ENCODE measurements at places on chromosomes 7 and 10.

DNA sequence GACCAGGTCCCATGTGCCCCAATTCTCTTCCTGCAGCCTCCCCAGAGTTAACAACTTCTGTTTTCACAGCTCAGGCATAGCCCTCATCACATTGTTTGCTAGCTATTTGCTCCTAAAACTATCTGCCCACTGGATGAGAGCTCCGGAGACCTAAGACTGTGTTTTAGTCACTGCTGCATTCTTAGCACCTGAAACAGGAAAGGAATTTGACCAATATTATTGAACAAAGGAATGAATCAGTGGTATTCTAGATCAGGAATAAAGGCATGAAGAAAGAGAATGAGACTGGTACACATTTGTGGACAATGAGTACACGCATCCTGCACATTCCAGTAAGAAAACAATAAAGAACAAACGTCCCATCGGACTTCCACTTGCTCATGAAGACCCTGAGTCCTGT, 54.8 kb downstream of the PPP1R17 start:
- DNase-seq, result no peak

DNA sequence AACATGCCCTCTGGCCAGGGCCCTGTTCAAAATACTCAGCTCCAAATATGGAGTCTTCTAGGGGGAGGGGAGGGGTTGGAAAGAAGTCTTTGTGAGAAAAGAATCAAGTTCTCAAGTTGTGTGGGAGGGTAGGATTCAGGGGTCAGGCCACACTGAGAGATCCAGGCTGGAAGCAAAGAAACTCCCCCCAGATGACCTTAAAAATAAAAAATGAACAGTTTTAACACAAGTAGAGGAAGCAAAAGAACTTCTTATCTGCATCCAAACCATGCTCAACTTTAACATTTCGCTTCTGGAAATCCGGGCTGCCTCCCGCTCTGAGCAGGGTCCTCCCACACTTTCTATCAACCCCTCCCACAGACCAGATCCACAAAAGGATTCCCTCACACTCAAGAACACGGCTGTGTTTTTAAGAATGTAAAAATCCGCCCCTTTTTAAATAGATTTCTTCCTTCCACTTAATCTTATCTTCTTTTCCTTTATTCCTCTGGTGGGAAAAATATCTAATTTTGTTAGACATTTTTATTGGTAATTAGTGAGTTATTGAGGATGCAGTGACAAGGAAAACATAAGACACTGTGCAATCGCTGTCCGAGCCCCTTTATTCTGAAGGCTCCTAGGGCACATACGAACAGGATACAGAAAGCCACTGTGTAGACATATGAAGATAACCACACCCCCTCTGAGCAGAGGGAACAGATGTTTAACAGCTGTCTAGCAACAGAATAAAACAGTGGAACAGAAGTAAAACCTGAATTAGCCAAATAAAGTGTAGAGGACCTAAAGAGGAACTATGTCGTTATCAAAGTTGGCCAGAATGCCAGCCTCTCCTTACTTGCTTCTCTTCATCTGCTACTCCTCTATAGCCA, 43.8 kb downstream of the CYTH3 start:
- DNase-seq, result no peak

- no peak for DNase-seq
Observed at GRCh38 chr7:157268540-157268939, 68.3 kb upstream of the DNAJB6 start.

DNA sequence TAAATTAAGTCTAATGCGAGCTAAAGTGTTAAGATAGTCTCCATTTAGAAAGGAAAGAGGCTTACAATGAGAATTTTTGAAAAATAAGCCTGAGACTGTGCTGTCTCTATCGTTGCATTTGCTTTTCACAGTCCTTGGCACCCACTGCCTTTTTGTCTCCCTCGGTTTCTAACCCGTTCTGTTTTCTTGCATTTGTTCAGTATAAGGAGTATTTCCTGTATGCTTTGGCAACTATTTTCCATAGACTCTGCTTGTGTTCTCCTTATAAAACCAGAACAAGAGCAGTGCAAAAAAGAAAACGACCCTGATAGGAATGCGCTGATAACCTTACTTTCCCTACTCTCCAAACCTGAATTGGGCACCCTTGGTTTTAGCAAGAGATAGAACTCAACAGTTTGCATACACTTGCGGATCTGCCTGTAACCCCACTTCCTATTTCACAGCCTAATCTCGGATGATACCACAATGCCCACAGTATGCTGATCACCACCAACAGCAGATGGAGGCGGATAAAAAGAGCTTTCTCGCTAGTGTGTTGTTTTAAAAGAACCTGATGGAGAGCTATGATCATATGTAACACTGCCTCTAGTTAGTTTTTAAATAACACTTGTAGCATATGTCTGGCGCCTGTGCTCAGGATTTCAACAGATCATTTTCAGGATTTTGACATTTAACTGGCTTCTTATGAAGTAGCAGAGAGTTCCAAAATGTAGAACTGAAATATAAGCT, 1.6 kb upstream of the ARHGAP12 start:
- DNase-seq, result no peak

GRCh38 chr10:275680-276079, 140.4 kb downstream of the ZMYND11 start:
- DNase-seq, result no peak

GRCh38 chr10:131477457-131478121, 166.1 kb upstream of the TCERG1L start:
- DNase-seq, result no peak

DNA sequence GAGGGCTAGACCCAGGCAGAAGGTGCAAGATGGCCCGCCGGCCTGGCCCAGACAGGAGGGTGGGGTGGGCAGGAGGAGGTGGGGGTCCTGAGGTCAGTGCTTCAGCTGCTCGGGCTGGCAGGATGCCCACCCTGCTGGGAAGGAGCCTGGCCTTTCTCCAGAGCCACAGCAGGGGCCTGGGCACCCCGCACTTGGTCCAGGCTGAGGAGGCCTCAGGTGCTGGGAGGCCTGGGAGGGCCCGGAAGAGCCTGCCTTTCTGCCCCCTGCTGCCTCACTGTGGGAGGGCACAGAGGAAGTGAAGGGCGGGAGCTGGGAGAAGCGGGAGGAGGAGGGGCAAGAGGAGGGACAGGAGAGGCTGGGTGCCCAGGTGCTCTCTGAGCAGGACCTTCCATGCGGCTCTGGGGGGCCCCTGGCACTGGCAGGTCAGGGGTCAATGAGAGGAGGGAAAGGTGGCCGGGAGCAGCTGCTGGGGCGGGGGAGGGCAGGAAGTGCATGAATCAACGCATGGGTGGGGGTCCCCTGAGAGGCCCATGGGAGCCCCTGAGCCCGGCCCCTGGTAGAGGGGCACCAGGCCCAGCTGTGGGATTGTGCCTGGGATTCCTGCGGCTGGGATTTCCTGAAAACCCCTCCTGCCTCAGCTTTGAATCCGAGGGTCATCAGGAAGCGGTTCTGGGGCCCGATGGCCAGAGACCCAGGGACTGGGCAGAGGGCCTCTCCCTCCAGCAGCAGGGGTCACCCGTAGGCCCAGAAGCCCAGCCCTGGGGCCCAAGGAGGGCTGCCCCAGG, 49.9 kb downstream of the PWWP2B start:
- DNase-seq, result no peak

GRCh38 chr10:112852306-112852705, 97.7 kb upstream of the TCF7L2 start:
- DNase-seq, result no peak

DNA sequence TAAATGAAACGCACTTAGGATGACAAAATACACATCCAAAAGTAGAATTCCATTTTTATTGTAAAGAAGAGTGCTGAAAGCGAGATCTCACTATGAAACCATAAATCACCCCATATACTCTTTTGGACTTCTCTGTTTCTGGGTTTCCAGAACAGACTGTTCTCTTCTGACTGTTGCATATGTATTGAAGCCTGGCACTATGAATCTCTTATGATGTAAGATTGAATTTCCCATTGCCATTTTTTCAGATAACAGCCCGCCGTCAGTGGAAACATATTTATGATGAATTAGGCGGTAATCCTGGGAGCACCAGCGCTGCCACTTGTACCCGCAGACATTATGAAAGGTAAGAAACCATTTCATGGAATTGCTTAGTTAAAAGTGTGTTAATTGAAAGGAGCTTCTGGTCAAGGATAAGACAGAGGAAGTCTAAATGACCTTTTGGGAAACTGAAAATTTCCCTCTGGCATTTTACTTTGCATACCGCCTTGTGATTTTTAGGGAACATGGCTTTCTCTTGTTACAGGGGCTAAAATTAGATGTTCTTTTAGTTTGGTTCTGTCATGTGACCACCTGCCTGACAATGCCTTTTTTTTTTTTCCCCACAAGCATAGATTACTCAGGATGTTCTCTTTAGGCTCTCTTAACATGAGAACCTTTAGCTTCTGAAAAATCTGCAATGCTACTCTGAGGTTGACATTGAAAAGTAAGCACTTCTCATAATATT, 168.1 kb downstream of the ARID5B start:
- DNase-seq, result no peak

- no peak for DNase-seq
Observed at GRCh38 chr10:87706731-87707130, 47.1 kb downstream of the PAPSS2 start.

GRCh38 chr10:23310404-23310803, 34.2 kb downstream of the C10orf67 start:
- no peak for DNase-seq

- DNase-seq, result no peak
Observed at GRCh38 chr10:63886281-63887022, 365.3 kb downstream of the REEP3 start.

GRCh38 chr10:77118603-77119282, 518.9 kb downstream of the KCNMA1 start:
- DNase-seq, result no peak

GRCh38 chr7:37196676-37197075, 252.0 kb downstream of the ELMO1 start:
- DNase-seq, result no peak

DNA sequence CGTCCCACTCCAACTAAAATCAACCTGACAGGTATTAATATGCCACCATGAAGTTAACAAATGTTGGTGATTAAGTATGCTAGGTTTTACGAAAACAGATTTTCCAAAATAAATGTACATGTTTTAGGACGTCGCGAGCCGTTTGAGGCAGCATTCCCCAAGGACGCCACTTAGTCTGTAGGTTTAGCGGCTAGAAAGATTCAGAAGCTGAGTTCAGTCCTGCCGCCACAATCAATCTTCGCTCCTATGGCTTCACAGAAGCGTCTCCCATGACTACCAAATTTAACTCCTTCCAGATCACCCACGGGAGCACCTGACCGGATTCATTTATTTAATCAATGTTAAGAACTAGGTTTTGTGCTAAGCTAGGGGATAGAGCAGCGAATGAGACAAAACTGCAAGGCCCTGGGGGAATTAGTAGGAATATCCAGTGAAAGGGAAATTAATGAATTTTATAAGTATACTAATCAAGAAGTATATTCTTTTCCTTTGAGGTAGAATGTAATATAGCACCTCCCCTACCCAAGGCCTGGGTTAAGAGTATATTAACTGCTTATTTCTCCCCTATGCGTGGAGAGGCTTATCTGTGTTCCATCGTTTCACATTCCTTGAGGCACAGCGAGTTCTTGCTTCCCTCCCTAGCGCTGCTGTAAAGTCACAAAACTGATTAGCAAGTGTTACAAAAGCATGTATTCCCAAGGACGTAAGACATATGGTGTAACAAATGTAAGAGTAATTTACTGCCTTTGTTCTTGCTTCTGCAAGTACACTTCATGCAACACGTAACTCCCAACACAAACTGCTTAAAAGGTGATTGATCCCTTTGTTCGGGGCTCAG, 994 bp upstream of the CYP51A1 start:
- DNase-seq, result no peak

DNA sequence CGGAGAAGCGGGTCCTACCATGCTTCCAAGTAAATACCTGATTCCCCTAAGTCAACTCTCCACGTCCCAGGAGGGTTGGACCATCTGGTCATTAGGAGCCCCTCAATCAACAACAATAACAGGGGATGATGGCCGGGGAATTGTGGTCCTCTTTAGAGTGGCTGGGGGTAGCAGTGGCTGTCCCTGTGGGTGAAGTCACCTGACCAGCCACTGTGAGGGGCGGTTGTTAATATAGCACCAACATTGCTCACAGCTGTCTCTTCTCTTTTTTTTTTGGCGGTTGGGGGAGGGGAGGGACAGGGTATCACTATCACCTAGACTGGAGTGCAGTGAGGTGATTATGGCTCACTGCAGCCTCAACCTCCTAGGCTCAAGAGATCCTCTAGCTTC, 67.9 kb downstream of the SPDYE5 start:
- DNase-seq, result no peak

- DNase-seq, result no peak
Observed at GRCh38 chr7:101598422-101598985, 30.6 kb downstream of the MYL10 start.

DNA sequence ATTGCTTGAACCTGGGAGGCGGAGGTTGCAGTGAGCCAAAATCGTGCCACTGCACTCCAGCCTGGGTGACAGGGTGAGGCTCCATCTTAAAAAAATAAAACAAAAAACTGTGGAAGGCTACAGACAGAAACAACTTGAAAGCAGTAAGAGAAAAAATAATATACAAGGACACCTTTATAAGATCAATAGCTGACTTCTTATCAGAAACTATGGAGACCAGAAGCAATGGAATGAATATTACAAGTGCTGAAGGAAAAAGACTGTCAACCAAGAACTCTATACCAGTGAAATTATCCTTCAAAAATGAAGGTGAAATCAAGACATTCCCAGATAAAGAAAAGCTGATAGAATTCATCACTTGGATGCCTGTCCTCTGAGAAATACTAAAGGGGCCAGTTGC, 49.0 kb downstream of the RBAK start:
- DNase-seq, result no peak

DNA sequence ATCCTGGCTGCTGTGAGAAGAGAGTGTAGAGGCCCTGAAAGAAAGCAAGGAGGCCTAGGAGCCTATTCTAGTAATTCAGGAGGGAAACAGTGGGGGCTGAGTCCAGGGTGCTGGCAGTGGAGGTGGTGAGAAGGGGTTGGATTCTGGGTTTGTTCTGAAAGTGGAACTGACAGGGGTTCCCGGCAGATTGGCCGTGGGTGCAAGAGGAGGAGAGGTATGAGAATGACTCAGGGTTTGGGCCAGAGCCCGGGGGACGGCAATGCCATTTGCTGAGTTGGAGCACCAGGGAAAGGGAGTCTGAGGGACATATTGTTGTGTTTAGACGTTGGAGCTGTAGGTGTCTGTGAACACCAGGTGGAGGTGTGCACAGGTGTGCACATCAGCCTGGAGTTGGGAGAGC, 38.5 kb downstream of the NPTX2 start:
- DNase-seq, result no peak

DNA sequence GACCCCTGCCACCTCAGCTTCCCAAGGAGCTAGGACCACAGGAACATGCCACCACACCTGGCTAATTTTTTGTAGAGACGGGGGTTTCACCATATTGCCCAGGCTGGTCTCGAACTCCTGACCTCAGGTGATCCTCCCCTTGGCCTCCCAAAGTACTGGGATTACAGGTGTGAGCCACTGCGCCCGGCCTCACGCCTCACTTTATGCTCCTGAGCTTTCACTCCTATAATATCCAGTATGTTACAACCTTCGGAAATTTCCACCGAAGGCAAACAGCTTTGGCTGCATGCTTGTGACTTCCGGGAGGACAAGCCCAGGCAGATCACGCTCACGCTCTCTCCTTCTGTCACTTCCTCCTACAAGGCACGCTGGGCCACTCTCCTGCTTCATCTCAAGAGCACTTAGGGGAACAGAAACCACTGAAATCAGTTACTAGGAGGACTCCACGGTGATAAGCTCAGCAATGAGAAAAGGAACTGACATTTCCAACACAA, 4.4 kb upstream of the MAD1L1 start:
- no peak for DNase-seq

All from activated CD8-positive, alpha-beta memory T cell treated with anti-CD3 and anti-CD28 coated beads for 1 hour (primary cell).